ENCODE measurements at places on chromosomes 6 and 20.

- DNase-seq = no peak
Observed at GRCh38 chr20:2204021-2204420, 91.8 kb upstream of the TGM3 start.

DNA sequence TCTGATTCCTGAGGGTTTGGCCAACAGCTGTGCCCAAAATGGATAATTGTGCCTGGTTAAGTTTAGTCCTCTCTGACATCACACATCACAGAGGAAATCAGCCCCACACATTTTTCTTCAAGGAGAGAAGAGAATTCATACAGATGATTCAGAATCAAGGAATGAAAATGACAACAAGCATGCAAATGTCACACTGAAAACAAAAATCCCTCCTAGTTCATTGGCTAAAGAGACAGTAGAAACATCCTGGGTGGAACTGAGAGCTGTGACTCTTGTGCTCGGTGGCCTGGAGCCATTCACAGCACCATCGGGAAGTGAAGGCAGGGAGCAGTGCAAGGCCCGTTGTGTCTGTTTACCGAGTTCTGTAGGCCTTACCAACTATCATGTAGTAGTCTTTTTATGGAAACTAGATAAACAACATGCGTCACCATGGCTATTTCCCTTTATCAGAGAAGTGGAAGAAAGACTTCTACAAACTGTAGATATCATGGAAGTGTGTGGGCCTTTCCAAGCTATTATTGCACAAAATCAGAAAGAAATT lies 81.7 kb upstream of the TENT5A start:
- DNase-seq = no peak

DNA sequence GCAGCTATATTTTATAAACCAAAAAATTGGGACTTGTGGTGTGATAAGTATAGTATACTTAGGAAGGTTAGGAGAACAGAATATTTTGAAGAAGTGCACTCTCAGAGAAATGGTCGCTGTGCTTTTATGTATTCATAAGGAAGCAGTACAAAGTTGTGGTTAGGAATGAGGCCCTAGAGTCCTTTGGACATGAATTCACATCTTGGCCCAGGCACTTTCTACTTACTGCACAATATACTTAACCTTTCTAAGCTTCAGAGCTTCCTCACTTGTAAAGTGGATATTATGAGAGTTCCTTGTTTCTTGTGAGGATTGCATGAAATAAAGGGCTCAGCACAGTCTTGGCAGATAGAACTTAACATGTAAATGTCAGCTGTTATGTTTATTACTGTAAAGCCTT lies 21.0 kb upstream of the SERINC3 start:
- DNase-seq = no peak

- no peak for DNase-seq
Observed at GRCh38 chr20:35135867-35136586, 11.1 kb downstream of the EDEM2 start.

DNA sequence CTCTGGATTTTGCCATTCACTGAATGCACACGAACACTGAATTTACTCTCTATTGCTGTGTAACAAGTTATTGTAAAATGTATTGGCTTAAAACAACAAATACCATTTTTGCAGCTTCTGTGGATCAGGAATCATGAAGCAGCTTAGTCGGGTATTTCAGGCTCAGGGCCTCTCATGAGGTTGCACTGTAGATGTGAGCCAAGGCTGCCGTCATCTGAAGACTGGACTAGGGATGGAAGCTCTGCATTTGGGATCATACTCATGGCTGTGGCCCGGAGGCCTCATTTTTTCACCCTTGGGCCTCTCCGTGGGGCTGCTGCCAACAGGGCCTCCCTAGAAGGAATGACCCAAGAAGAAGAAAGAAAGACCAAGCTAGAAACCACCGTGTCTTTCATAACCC lies 492.4 kb upstream of the CDH4 start:
- no peak for DNase-seq

- no peak for DNase-seq
Observed at GRCh38 chr20:32365564-32365963, 7.4 kb downstream of the ASXL1 start.

GRCh38 chr20:58389324-58389967 lies 417 bp downstream of the VAPB start:
- no peak for DNase-seq

DNA sequence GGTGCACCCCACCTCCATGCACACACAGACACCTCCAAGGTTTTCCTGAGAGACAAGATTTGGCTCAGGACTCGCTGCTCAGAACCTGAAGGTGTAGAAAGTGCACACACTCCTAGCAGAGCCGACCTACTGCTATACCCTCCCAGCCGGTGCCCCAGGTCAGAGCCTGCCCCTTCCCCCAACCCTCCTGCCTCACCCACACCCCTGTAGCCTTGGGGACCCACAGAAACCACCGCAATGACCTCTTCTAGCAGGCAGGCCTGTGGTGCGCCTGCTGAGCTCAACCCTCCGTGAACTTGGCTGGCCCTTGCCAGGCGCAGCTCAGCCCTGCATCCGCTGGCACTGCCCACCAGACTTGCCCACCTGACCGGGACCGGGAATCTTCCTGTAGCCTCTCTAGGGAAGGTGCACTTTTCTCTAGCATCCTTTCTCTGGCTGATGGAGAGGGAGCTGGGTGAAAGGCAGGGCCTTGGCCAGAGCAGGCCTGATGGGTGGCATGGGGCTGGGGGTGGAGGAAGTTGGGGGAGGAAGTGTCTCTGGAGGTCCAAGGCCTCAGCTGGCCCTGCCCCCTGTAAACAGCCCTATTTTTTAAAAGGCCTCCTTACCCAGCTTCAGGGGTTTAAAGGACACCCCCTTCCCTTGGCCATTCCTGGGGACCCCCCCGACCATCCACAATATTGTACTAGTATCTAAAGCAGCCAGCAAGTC lies 36.9 kb upstream of the SLCO4A1 start:
- no peak for DNase-seq

- no peak for DNase-seq
Observed at GRCh38 chr6:56539527-56540105, 103.1 kb downstream of the DST start.

DNA sequence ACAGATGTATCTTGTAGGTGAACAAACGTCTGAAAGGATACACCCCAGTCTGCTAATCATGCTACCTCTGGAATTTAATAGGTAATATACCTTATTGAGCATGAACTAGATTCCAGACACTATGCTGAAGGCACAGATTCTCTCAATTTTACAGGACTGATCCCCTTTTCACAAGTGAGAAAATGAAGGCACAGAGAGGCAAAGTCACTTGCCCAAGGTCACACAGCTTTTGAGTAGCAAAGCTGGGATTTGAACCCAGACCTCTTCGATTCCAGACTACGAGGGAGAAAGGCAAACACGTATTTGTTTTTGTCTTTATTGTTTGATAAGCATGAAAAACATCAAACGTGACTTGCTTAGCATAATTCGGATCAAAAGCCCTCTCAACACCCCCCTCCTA lies 34.4 kb upstream of the PMEPA1 start:
- DNase-seq = no peak

DNA sequence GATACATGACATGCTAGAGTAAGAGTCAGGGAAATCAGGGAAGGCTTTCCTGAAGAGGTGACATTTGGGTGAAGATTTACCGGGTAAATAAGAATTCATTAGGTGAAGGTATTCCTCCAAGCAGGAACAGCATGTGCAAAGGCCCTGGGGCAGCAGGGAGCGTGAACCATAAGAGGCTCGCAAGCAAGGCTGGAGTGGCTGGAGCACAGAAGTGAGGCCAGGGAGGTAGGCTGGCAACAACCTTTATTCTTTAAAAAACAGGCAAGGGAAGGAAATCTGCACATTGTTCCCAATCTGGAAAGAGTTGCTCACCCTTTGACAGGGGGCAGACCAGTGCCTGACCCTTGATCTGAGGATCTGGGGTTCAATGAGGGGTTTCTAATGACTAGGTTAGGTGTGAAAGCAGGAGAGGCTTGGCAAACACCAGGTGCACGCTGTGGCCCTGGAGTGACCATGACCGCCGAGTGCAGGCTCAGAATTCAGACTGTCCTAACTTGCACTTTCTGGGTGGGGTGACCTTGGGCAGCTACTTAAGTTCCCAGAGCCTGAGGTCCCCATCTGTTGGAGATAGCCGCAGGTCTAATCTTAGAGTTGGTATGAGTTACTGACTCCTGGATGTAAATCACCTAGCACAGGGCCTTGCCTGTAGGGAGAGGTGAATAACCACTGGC lies 1.9 kb downstream of the KIAA1755 start:
- no peak for DNase-seq

- DNase-seq = no peak
Observed at GRCh38 chr20:48841196-48841874, 13.5 kb upstream of the PREX1 start.

DNA sequence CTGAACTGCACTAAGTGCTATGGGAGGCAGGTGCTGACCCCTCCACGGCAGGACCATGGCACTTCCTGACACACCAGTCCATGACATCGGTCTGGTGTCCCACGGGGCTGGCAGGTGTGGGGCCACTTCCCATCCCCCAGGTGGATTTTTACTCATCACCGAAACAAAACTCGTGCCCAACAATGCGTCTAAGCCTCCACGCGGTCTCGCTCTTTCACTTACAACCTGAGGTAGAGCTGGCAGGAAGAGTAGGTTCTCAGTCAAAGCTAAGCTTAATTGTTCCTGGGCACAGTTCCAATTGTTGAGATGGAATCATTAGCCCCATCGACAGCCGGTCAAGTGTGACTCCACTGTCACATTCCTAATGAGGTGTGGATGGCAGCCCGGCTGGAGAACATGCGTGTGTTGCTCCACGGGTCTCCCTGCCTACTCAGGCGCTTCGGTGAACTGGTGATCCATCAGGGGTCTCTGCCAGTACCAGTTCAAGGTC lies 125.7 kb downstream of the SLC23A2 start:
- DNase-seq = no peak

- DNase-seq = no peak
Observed at GRCh38 chr6:56787209-56787608, 144.5 kb upstream of the DST start.

Data from D721Med (cell line).